Activated CD4-positive, alpha-beta T cell treated with anti-CD3 and anti-CD28 coated beads, Interleukin-2, amount 50 U/mL, for 48 hours (primary cell): ENCODE measurements at places on chromosomes 6 and 20.

DNA sequence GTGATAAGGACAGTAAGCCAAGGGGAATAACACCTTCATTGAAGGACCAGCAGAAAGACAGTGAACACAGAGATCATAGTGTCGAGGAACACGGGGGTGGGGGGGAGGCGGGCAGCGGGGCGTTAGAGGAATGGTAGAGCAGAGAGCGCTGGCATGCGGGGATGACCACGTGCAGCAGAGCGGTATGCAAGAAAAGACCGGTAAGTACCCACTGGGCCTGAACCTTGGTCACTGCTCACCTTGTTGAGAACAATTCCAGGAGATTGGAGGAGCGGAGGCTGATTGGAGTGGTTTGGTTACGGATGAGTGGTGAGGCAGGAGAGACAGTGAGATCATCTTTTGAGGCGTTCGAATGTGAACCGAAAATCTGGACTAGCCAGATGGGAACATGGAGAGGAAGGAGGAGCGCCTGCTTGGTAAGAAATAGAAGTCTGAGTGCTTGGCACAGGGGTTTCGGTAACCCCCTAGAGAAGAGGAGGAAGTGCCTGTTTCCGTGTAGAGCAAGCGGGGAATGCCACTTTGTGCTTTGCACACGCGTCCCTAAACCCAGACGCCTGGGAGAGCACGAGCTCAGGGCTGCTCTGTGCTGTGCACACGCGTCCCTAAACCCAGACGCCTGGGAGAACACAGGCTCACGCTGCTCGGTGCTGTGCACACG lies 70.0 kb downstream of the FAM120B start:
- DNase-seq, result no peak

DNA sequence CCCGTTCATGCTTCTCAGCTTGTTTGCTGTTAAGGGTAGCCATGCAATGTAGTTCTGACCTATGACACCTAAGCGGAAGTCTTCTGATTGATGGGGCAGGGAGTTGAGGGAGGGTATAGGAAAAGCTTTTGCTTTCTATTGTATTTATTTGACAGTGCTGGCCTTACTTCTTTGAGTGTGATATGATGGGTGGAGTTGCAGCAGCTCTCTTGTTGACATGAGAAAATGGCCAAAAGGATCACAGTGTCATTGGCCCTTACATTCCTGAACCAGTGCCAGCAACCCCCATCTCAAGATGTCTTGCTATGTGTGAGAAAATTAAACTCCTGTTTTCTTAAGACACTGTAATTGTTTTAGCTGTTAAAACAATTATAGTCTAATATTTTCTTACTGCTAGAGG lies 117.5 kb downstream of the SAMD5 start:
- DNase-seq, result no peak

DNA sequence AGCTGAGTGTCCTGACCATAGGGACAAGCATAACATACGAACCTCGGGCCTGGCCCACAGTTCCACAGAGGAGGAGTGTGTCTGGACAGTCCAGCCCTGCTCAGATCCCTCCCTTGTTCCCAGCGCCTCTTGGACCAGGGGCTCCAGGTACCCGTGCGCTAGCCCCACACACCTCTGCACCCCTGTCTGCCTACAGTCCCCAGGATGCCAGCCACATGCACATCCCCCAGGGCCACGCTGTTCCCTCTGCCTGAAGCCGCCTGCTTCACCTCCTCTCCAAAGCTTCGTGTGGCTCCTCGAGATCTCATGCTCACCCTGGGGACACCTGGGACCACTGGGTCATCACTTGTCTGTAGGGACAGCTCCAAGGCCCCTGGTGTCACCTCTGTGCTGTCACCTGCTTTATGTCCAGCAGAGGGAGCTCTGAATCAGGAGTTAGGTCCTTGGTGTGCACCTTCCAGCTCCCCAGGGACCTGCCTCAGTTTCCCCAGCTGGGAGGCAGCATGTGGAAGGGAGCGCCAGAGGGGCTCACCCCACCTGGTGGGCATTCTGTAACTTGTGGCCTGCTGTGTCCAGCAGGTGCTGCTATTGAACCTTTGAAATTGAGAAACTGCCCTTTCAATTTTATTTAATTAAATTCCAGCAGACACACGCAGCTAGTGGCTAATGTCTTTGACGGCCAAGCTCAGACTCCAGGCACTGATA lies 7.3 kb upstream of the YTHDF1 start:
- peak; percentile 63 for DNase-seq

- no peak for DNase-seq
Measured at GRCh38 chr6:2575236-2575635, 175.5 kb downstream of the MYLK4 start.

DNA sequence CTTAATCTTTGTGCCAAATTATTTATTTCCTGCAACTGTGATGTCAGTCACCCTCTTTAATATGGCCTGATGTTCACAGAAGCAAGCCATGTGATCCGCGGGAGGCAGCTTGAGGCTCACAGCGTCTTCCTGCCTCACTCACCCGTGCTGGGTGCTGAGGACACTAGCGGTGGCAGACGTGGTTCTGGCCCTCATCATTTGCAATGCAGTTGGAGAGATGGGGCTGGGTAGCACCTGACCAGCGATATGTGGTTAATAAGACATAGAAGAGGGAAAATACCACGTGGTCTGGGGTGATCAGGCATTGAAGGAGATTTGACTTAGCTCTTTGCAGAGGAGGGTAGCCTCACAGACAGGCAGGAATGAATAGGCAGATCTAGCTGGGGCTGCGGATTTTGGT lies 264.7 kb downstream of the TMEM242 start:
- no peak for DNase-seq

GRCh38 chr20:53073636-53074415 lies 101.7 kb downstream of the TSHZ2 start:
- no peak for DNase-seq

- DNase-seq, result no peak
Measured at GRCh38 chr6:34616227-34616585, 60.1 kb upstream of the SPDEF start.

DNA sequence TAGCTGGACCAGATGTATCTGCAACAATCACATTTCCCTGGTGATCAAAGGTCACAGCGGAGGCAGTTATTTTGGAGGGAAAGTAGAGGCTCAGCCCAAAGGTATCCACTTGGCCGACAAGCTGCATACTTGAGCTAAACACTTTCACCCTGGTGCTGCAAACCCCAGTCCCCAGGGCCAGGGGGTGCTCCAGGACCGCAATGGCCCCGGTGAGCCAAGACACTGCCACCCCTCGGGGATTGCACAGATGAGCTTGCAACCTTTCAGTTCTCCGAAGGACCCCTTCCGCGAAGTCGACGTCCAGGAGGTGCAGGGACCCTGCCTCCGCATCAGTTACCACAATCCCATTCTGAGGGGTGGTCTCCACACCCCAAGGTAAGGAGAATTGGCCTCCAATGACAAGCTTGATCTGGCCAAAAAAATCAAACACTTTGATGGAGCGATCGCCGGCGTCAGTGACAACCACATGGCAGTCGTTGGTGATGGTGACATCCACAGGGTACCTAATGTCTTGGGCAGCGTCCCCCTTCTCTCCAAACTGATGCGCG lies 823 bp downstream of the NHLRC1 start:
- no peak for DNase-seq

DNA sequence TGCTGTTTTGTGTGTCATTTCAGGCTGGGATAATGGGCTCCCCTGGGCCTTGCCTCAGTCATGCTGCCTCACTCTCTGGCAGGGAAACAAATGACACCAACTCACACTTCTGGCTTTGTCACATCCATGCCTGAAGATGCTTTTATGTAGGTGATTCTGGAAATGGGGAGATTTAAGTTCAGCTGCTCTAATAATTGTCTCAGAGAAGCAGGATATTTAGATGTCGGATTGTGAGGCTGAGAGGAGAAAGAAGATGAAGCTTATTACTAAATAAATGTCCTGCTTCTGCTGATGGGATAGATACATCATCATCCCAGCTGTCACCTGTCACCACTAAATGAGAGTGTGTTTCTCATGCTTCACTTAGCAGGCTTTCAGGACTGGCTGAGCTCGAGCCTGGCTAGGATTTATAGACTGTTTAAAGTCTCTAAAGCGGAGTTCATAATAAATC lies 480.2 kb upstream of the SPTLC3 start:
- no peak for DNase-seq

DNA sequence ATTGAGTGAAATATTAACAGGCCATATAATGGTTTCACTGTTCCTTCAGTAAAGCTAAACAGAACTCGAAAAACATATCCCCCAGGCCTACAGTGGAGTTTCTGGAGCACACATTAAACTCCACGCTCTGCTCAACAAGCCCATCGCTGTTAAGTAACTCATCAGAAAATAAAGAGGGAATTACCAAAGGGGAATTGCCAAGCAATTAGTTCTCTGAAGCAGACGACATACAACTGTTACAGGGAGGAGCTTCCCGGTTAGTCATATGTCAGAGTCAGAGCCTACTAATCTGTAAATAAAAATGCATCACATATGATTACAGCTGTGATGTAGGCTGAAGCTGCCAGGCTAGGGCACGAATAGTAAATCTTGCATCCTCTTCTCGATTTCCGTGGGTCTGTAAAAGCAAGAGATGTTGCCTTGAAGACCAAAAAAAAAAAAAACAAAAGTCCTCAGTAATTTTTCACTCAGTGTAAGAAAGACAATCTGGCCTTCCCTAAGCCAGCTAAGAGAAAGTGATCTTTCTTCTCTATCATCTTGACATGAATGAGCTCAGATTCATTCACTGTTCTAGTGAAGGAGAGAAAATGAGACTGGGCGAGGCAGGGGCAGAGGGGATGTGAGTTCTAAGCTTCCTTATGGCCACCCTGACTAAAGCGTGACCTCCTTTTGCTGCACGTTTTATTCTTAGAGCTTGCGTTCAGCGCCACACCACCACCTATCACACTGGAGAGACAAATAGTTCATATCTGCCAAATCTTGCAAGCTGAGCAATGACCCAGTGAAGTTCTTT lies 13.8 kb downstream of the ATXN1 start:
- no peak for DNase-seq

DNA sequence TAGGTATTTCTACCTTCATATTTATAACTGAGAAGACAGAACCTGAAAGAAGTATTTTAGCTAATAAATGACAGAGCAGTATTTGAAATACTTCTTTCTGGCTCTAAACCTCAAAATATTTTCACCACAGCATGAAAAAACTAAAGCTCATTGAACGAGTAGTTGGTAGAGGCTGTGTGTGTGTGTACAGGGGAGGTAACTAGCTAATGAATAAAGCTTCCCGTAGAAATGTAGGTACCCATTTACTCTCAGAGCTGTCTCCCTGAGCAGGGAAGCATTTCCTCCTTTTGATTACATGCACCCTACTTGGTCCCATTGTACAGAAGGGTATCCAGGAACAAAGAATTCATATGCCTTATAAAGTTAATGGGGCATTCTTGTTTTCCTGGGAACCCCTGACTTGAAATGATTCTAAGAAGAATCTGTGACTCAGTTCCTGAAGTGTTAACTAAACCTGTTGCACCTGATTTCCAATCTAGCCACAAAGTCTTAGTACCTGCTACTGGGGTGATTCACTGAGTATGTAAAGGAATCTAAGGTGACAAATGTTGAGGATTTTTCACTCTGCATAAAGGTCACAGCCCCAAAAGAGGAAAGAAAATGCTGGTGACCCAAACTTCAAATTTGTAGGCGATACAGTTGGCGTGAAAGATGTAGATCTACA lies 12.5 kb downstream of the CRYBG1 start:
- no peak for DNase-seq

DNA sequence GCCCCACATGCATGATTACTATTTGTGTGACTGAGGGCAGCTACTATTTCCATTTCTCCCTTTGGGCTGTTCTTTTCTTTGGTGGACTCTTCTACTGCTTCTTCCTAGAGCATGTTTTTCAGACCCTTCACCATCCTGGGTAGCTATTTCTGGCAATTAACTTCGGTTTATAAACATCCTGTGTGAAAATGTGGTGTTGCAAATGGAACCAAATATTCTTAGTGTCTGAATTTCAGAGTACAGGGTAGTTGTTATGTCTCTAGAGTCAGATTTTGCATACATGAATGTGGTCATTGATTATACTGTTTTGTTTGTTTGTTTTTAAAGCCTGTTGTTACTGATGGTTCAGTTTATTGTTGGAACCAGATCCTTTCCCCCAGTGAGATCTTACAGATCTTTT lies 49.7 kb downstream of the PROKR2 start:
- no peak for DNase-seq

DNA sequence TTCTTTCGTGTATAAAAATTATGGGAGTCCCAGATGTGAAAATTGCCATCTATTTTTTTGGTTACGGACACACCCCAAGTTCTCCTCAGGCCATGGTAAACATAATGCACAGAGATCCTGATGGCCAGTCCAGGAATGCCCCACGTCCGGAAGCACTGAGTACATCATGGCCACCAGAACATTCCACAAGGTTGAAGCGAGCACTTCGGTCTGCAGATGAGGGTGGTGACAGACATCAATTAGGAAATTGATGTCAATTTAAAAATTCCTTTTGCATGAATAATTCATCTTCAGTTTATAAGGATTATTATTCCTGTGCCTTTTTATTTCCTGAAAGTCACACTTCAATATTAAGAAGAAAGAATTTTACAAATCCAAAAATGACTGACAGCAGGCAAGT lies 13.2 kb upstream of the EXOC2 start:
- no peak for DNase-seq

GRCh38 chr20:43789593-43789992 lies 62.8 kb upstream of the GTSF1L start:
- no peak for DNase-seq

GRCh38 chr6:153131037-153131981 lies at the start of gene RGS17:
Gene RGS17 (minus strand): TSS chr6:153131282. CDS start chr6:153044018, 87,264 bp downstream.
- peak; percentile 30 for DNase-seq

DNA sequence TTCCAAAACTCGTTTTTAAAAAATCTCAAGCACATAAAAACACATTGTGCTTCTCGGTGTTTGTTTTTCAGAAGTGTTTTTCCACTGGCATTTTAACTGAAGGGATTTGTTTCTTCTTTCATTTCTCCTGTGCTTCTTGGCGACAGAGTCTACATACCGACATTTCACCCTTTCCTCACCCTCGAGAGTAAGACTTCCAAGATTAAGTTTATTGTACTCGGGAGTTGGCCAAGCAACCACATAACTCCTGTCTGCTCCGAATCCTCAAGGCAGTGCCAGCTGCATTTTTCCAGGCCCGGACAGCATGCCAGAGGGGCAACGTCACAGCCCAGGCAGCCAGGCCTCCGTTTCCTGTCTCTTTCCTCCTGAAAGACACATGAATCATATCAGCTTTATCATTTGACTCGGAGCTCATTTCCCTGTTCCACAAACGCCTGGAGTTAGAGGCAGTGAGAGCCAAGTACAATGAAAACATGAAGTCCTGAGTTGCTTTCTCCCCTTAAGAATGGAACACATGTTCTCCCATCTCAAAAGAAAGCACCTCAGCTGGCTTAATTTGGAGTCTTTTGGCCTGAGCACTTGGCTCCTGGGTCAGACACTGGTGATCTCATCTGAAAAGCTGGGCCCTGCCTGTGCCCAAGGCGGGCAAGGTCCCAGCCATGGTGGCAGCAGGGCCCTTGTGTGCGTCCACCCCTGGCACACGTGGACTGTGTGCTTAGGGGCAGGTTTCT lies 23.2 kb upstream of the FAM50B start:
- no peak for DNase-seq

DNA sequence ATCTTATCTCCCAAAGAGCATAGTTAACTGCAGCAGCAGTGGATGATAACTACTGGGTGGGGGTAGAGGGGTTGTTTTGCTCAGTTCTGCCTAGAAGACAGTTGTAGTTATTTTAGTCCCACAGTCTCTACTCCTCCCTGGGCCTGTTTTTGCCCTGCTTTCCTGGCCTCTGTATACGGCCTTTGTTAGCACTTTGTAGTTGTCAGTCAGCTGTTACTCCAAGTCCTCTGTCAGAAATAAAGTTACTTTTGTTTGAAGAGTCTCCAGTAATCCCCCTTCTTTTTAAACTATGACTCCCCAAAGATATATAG lies 113.9 kb downstream of the SLC16A10 start:
- no peak for DNase-seq

- no peak for DNase-seq
Measured at GRCh38 chr6:113744861-113745260, 112.3 kb upstream of the MARCKS start.
